ENCODE measurements at places on chromosomes 7 and 10. TPM values are rescaled to one million over a fixed set of nuclear protein-coding genes. Genes with fewer than 3 reads are reported as not detected.
A peak's percentile ranks its signal among the peaks of the same experiment; 100 is the strongest.

DNA sequence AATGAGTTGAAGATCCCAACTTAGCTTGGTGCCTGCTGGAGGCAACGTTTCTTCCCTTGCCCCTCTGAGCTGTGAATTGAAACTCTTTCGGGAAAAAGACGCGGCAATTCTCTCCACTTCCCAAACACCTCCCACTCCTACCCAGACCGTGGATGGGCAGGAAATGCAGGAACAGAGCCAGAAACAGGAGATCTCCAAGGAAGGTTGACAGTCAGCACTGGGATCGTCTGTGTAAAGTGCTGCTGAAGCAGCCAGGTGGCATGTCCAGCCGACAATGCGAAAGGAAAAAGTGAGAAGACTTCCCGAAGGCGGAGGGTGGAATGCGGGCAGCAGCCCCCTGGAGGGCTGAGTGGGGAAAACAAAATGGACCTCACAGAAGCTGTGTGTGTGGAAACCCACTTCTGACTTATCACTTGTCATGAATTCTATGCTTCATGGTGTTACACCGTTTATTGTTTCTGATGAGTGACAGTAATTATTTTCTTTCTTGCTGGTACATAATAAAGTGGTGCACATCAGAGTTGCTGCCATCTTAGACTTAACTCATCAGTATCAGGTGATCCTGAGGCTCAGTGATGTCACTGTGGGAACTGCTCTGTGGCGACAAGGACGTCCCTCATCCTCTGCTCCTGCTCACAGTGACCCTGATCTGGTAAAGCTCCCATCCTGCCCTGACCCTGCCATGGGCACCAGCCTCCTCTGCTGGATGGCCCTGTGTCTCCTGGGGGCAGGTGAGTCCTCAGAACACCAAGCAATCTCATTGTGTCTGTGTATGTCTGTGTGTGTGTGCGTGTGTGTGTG, 220.5 kb upstream of the PRSS1 start:
- no peak for DNase-seq

DNA sequence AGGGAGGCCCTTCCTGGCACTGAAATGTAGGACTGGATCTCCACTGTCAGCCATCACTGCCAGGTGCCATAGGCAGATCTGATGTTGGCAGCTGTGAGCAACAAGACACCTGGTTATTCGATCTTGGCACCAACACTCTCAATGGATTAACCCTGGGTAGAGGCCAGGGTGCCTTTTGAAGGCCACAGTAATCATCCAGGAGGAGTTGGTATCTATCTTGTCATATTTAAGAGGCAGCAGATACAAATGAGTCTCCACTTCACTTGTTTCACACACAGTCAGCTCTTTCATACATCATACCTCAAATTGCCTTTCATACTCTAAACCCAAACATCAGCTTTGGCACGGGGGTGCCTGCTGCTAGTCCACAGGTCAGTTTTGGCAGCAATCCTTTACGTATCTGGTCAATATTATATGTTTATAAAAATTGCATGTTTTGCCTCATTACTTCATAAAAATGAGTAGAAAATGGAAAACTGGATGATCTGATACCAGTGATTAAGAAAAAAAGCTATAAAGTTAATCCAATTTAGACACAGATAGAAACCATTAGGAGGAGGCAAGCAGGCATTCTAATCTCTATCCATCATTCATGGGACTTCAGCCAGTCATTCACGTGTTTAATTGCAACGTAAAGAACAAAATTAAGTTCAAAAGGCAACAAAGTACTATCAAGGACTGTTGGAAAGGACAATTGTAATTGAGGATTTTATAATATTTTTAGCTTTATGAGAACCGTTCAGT, 12.7 kb upstream of the CACUL1 start:
- no peak for DNase-seq

DNA sequence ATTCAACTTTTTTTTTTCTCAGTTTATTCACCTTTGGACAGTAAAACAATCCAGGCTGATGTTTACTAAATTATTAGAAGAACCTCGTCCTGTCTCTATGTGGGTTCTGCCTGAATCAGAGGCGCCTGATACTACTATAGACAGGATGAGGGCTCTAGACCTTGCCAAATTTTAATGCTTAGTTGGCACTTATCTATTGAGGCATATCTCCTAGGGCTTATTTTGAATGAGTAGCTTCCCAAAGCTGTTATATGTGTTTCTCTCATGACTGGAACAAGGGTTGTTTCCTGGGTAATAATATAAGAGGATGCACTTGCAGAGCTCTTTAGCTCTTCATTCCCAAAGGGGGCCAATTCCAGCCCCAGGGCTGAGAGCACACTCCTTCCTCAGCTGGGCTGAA, 23.6 kb downstream of the HECW1 start:
- DNase-seq: no peak

DNA sequence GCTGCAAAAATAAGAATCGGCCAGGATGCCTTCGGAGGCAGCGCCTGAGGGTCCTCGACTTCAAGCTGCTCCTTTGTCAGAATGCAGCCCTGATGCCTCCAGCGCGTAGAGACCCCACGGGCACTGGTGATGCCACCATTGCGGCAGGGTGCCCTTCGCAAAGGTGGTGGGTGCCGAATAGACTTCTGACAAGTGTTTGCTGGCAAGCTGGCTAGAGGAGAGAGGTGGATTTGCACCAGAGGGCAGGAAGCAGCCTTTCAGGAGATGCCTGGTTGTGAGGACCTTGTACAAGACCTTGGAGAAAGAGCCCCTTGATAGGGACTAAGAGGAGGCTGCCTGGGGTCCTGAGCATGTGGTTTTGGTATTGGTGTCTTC, 103.2 kb upstream of the PPIF start:
- DNase-seq: no peak

- no peak for DNase-seq
These were observed 327.1 kb downstream of the GFRA1 start for GRCh38 chr10:115945701-115946445.

Gene GSAP
- 19.1 TPM for polyA plus RNA-seq

DNA sequence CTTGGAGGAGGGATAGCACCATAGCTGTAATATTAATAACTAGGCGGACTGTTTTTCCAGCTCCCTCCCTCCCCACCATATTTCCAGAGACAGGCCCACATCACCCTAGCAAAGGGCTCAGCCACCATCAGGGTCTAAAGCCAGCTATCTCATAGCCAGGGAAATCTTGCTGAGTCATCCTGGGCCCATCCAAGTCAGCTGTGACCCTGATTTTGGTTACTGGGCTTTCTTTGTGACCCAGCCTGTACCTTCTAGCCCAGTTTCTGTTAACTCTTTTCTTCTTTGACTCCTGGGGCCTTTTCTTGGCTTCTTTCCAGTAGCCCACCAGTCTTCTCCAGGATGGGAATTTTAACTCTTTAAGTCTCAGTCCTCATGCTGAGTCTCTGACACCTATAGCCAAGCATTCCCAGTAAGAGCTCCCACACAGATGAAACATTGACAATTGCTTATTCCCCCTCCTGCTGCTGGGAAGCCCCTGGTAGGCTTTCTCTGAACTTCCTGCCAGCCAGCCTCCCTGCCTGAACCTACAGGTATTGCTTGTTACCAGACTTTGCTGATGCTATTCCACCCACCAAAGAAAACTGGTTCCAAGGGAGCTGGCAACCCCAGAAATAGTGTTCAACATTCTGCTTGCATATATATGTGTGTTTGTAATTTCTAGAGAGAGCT, 34.8 kb upstream of the ADO start:
- no peak for DNase-seq

DNA sequence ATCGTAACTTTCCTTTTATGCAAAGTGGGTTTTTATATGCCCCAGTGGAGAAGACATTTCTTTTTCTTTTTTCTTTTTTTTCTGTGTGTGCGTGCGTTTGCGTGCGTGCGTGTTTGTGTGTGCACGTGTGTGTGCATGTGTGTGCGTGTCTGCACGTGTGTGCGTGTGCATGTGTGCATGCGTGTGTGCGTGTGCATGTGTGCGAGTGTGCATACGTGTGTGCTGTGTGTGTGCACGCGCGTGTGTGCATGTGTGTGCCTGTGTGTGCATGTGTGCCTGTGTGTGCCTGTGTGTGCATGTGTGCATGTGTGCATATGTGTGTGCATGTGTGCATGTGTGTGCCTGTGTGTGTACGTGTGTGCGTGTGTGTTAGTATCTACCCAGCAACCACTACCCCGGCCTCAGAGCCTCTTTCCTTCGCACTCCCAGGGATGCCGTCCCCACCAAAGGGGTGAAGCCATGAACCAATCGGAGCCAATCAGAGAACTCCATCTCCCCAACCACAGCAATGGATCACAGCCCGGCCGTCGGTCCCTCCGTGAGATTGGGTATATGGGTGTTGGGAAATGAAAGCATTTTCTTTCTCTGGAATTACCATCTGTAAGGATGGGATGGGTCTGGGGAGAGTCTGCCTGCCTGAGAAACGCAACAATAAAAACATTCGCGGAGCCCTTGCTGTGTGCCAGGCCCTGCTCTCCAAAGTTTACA, 92.3 kb downstream of the ELFN1 start:
- no peak for DNase-seq

Gene BAG3
- polyA plus RNA-seq: 2.9 TPM

Gene CTNNA3
- polyA plus RNA-seq: not detected

Gene CYP26C1
- polyA plus RNA-seq: not detected

- DNase-seq: no peak
These were observed 75.5 kb downstream of the LRMDA start for GRCh38 chr10:75506930-75507329.

Gene ASZ1
- not detected for polyA plus RNA-seq

- no peak for DNase-seq
These were observed 2.8 kb downstream of the DNAJC30 start for GRCh38 chr7:73680501-73680900.

DNA sequence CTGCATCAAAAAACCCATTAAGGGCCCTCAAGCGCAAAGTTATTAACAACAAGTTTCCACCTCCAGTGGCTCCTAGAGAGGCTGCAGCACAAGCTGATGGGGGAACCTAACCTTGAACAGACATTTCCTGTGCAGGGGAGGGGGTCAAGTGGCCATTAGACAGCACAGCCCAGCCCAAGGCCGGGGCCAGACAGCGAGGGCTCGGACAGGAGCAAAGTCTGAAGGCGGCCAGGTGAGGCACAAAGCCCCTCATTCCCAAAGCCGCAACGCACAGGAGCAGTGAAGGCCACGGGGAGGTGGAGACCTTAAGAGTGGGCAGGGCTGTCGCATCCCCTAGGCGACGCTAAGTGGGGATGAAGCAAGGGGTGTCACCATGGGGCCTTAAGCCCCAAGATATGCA, 73.2 kb upstream of the ZNF746 start:
- DNase-seq: no peak

DNA sequence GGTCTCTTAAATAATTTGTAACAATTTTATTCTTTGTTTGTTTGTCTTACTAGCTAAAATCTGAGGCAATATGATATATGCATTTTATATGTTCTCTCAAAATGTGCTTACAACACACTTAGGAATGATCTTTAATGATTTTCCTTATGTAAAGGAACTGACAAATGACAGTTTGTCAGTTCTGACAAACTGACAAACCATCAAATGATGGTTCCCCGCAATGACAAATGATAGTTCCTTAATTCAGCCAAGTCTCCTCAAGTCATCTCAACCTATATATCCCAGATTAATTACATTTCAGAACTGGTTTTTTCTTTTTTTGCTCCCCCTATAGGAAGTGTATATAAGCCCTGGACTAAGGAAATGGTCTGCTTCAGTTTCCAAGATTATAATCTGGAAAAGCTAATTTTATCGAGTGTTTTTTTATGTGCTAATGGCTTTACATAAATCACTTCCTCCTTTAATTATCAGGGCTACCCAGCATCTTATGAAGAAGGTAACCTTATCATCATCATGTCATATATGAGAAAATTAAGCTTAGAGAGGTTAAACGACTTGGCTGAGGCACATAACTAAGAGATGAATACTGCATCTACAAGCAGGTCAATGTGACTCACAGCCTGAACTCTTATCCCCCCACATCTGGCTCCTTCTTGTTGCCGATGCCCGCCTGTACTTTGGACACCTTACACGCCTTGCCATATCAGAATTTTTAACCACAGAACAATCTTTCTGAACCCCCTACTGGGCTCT, 75.1 kb downstream of the RELN start:
- DNase-seq: no peak

DNA sequence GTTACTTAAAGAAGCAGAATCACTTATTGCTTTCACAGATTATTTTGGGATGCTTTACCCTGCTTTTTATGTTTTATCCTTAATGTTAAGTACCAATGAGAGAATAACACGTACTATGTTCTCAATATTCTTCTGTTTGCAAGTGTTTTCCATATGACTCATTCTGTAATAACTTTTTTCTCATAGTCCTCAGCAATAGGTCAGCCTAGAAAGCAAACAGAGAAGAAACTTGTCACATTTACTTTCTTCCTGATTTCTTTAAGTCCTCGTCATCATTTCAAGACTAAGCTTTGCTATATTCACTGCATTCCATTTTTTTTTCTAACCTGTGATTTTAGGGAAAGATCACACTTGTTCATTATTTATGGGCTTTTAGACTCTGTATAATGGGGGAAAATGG, 6.8 kb upstream of the AGR2 start:
- peak; percentile 50 for DNase-seq

GRCh38 chr10:73959484-73960243, 38.3 kb upstream of the VCL start:
- DNase-seq: peak; percentile 80

GRCh38 chr10:62958980-62959379, 142.8 kb upstream of the EGR2 start:
- DNase-seq: no peak

Gene TBXAS1
- polyA plus RNA-seq: 335 TPM

DNA sequence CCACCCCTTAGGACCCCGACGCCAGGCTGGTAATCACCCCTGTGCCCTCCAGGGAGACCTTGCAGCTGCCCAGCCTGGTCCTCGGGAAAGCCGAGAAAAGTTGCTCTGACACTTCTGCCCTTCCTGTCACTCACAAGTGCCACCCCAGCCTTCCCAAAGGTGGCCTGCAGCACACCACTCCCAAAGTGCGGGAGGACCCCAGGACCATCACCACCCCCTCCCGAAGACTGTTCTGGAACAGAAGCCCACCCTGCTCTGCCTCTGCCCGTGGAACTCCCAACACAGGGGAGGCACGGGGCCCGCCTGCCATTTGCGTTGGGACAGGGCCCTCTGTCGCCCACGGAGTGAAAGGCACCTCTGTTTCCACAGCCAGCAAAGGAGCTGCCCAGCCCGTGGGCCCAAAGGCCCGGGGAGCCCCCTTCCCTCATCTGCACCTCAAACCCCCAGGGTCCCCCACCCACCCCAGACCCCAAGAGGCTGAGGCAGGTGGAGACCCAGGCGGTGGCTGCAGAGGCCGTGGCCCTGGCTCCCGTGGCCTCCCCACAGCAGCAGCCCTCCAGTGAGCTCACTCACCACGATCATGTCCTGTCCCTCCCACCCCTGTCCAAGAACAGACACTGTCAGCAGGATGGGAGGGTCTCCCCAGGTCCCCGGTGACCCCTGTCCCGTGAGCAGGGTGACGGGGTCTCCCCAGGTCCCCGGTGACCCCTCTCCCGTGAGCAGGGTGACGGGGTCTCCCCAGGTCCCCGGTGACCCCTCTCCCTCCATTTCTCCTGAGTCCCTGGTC, 47.8 kb upstream of the PPP2R2D start:
- DNase-seq: no peak
